ENCODE measurements at places on chromosomes 5 and 9. TPM values are rescaled to one million over a fixed set of nuclear protein-coding genes. Genes with fewer than 3 reads are reported as not detected.

GRCh38 chr9:127347831-127348776 is 48.9 kb upstream of the SLC2A8 start:
- DNase-seq, result no peak
- H3K36me3 ChIP-seq, result no peaks in the 10 kb centered on the region
- H3K4me1 ChIP-seq, result peaks cover 15% of the 10 kb centered on the region
- no peak overlapping the region for H3K4me3 ChIP-seq
- no peak overlapping the region for H3K27ac ChIP-seq
- H3K27me3 ChIP-seq, result no peaks in the 10 kb centered on the region

DNA sequence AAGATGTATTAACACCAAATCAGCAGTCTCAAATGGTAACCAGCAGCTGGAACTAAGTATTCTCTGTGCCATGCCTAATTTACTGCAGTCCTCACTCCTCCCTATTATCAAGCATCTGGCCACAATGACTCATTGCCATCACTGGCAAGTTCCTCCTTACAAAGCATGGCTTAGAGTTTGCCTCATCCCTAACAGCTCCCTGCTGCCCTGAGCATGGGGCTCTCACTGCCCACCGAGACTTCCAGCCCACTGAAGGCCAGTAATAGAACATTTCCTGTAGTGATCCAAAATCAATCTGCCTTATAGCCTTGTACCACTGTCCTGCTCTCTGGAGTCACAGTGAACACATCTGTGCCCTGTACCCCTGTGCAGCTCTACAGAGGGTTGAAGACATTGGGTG is 211.9 kb upstream of the TRIM32 start:
- H3K4me3 ChIP-seq, result no peak overlapping the region
- H3K4me1 ChIP-seq, result no peaks in the 10 kb centered on the region
- no peak overlapping the region for H3K27ac ChIP-seq
- no peaks in the 10 kb centered on the region for H3K27me3 ChIP-seq

RBM22 gene
- 26.0 TPM for total RNA-seq

MAMDC4 gene
- 1.2 TPM for total RNA-seq

GRCh38 chr9:79637177-79637925 is 65.6 kb downstream of the TLE4 start:
- no peak overlapping the region for H3K27ac ChIP-seq
- H3K36me3 ChIP-seq, result no peaks in the 10 kb centered on the region
- H3K4me3 ChIP-seq, result no peak overlapping the region
- DNase-seq, result no peak
- H3K27me3 ChIP-seq, result no peaks in the 10 kb centered on the region
- H3K4me1 ChIP-seq, result no peaks in the 10 kb centered on the region

DNA sequence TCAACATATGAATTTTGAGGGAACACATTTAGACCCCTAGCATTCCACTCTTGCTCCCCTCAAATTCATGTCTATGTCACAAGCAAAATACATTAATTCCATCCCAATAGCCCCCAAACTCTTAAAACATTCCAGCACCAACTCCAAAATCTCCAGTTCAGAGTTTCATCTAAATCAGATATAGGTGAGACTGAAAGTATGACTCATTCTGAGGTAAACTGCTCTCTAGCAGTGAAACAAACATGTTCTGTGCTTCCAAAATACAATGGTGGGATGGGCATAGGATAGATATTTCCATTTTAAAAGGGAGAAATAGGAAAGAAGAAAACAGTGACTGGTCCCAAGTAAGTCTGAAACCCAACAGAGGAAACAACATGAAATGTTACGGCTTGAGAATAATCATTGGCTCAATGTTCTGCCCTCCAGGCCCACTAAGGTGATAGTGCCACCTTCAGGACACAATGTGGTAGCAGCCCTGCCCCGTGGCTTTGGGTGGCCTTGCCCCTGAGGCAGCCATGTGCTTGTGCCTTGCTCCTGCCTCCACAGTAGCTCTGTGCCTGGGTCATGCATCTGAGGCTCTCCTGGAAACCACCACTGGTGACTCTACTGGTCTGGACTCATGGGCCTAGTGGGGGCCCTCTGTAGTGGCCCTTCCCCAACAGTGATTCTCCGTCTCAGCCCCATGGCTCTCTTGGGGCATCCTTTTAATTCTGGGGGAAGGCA is 36.4 kb upstream of the IPPK start:
- H3K27ac ChIP-seq, result no peak overlapping the region
- no peak overlapping the region for H3K4me3 ChIP-seq
- no peaks in the 10 kb centered on the region for H3K36me3 ChIP-seq
- no peaks in the 10 kb centered on the region for H3K27me3 ChIP-seq

Measured in gastrocnemius medialis (tissue), 4 donors.